ENCODE measurements at places on chromosomes 7 and 10. TPM values are rescaled to one million over a fixed set of nuclear protein-coding genes. Genes with fewer than 3 reads are reported as not detected.

INMT gene
- total RNA-seq, result under 0.01 TPM

CYP26C1 gene
- total RNA-seq, result 0.77 TPM

DPCD gene
- 16.4 TPM for total RNA-seq

MMD2 gene
- total RNA-seq, result not detected

PLCE1 gene
- total RNA-seq, result 1.0 TPM

RET gene
- 2.9 TPM for total RNA-seq

GDF2 gene
- total RNA-seq, result not detected

FLNC gene
- total RNA-seq, result 130 TPM

HSPB1 gene
- 134 TPM for total RNA-seq

OGDHL gene
- 1.0 TPM for total RNA-seq

NRF1 gene
- total RNA-seq, result 16.8 TPM

CARD11 gene
- total RNA-seq, result 3.2 TPM
